ENCODE measurements at places on chromosomes 6 and 20. TPM values are rescaled to one million over a fixed set of nuclear protein-coding genes. Genes with fewer than 3 reads are reported as not detected.
A peak's percentile ranks its signal among the peaks of the same experiment; 100 is the strongest.

DNA sequence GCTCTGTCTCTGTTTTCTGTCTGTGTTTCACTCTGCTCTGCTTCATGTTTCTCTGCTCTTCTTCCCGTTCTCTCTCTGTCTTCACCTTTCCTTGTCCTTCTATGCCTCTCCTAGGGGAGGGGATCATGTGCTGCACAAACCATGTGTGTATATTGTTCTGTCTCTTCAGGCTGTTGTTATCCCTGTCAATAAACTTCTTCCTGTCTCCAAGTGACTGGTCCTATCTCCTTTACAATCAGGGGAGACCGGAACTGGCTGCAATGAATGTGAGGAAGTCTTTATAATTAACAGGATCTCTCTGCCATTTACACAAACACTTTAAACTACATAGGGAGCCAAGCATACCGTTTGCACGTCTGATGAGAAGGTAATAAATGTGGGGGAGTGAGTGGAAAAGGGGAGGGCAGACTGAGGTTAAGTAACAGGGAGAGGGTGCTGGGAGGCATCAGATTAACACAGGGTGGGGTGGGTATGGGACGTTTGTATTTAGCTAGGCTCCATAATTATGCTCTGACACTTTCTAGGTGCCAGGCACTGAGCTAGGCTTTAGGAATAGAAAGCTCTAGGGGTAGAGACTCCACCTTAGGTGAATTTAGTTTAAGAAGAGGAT lies 626.1 kb downstream of the DHX35 start:
- no peak for DNase-seq

- DNase-seq: no peak
Measured at GRCh38 chr6:150118627-150119026, 24.2 kb upstream of the PPP1R14C start.

- DNase-seq: no peak
Measured at GRCh38 chr20:24825591-24825990, 123.5 kb upstream of the CST7 start.

GRCh38 chr6:1004885-1005630 lies 306.8 kb upstream of the FOXQ1 start:
- DNase-seq: no peak

DNA sequence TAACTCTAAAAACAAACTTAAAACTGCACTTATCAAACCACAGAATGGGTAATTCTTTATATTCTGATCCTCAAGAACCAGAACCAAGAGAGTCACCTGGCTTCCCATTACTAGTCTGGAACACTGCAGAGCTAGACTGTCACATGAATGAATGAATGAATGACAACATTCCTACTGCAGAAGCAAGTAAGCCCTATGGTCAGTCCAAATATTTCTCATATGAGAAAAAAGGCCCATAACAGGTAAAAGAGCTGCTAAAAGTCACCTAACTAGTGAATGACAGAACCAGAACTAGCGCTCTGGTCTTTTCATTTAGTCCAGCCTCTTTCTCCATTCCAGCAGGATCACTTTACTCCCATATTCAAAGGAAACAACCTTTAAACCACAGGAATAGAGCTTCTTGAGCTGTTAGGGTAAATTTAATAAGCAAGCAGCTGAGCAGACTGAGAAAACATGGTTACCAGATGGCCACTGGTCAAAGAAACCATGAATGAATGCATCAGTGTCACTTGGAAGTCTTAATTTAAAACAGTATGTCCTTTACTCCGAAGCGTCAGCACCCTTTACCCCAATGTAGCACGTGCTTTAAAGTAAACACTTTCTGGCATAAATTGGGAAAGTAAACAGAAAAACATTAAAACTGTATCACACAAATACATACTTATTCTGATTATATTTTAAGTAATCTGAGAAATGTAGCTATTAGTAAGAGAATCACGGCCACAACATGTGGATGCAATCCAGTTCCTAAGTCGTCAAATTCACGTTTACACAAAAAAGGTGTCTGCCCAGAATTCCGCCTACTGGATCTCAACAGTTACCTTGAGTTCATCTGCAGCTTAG lies 1.4 kb downstream of the PREP start:
- DNase-seq: peak; percentile 7

GRCh38 chr20:21710863-21711431 lies 5.5 kb downstream of the PAX1 start:
- DNase-seq: no peak

- DNase-seq: no peak
Measured at GRCh38 chr20:58583586-58583985, 67.5 kb upstream of the STX16 start.

- no peak for DNase-seq
Measured at GRCh38 chr6:14656078-14656521, 538.5 kb downstream of the CD83 start.

GRCh38 chr6:140052736-140053729 lies 678.6 kb upstream of the CITED2 start:
- peak; percentile 38 for DNase-seq

DNA sequence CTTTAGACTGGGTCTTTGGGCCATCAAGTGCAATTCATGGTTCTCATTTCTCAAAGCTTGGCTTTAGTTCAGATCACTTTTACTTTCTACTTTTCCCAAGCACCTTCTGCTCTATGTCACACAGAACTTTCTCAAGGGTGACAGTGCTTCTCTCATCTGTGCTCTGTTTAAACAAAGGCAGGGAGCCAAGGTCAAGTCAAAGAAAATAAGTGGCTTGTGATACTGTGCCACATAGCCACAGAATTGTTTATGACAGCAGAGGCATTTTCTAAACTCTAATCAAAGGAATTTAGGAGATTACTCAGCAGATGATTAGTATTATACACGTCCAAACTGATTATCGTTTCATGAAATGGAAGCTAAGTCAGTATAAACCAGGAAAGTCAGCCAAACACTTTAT lies 348.0 kb downstream of the HDGFL1 start:
- DNase-seq: no peak

GRCh38 chr6:112178846-112179245 lies 75.5 kb downstream of the LAMA4 start:
- no peak for DNase-seq

GRCh38 chr6:167553736-167554119 lies 228.8 kb downstream of the TTLL2 start:
- DNase-seq: no peak

DNA sequence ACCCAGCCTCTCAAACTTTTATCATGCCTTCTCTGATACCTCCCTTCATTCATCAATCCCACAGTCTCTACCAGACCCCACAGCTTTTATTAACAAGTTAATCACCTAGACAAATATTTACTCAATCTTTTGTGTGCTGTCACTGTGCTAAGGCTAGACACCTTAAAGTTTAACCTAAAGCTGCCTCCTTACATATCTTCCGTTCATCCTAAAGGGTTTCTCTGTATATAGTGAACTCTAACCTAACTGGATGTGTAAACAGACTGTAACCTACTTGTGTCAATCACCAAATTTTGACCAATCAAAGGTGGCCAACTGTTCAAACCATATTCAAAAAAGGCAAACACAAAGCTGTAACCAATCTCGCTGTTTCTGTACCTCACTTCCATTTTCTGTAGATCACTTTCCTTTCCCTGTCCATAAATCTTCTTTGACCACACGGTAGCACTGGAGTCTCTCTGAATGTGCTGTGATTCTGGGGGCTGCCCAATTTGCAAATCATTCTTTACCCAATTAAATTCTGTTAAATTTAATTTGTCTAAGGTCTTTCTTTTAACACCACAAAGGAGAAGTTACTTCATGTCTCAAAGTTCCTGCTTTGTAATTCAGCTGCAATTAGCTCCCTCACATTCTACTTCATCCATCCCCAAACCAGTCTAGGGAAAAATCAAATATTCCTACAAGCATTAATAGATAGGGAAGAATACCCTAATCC lies 72.5 kb downstream of the ARHGAP18 start:
- DNase-seq: no peak

DNA sequence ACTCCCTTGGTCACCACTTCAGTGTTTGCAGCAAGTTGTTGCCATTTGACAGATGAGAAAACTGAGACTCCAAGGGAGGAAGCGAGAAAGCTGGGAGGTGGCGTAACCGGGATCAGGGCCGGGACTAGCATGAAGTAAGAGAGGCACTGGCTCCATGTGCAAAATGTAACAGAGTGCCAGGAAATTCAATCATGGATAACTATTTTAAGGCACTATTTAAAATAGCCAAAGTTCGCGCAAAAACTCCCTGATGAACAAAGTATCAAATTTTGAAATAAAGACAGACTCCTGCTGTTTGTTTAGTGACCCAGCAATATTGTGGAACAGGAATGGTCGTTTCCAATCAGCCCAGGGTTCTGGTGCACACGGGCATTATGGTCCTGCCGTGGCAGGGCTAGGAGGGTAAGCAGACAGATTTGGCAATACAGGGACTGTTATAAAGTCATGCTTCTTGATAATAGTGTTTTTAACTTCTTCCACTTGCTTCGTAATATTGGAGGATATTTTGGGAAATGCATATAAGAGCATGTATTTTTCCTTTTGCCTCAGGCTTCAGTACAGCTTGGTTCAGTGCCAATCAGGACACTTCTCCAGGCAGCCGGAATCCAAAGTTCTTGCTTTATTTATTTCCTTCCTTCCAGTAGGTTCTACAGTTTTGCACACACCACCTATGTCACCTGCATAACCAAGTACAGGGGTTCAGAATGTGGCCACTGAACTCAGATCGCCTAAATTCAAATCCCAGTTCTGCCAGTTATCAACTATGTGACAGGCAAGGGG lies 141.6 kb downstream of the EYA2 start:
- no peak for DNase-seq

GRCh38 chr20:48773837-48774418 lies 53.9 kb downstream of the PREX1 start:
- DNase-seq: no peak

DNA sequence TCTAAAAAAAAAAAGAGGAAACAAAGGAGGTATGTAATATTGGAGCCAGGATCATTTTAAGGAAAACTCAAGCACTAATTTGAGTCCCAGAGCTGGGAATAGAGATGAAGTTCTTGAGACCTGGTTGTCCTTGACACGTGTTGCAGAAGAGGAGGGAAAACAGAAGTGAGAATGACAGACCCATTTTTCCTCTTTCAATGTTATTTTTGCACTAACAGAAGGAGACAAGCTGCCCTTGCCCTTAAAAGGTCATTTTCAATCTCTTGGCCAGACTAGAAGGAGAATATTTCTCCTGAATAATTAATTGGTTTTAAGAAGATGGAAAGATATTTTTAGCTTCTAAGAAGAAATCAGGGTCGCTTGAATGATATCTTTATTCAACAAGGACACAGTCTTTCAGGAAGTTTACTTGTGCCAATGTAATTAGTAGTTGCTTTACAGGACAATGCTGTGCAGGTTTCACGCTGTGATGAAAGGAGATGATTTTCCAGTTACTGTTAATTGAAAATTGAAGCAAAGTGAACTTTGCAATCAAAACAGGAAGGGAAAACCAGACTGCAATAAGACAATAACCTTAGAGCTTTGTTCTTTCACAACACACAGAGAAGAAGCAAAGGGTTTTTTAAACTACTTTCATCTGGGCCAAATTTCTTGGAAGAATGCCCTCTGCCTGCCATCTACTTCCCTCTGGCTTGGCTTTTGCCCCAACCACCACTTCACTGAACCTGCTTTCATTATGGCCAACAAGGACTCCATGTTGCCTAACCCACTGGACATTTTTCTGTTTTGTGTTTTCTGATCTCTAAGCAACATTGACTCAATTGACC lies 107.8 kb upstream of the SHLD1 start:
- peak; percentile 14 for DNase-seq

DNA sequence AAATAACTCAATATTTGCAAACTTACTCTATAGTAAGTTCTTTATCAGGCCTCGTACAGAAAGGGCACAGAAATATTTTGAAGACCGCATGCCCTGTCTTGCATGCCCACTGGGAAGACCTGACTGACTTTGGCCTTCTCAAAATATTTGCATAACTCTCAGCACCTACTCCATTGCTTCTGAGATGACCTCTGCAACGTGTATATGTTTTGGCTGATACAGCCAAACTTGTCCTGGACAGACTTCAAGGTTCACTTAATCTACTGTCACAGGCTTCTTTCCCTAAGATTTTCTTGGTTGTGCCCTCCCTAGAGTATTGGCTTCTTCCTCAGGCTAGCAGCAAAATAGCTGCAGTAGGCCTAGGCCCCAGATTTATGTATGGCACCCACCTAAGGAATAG lies 21.5 kb upstream of the SERINC3 start:
- no peak for DNase-seq

GRCh38 chr6:161548713-161549296 lies 274.9 kb upstream of the AGPAT4 start:
- no peak for DNase-seq

- DNase-seq: peak; percentile 80
Measured at GRCh38 chr6:137697267-137697938, 169.7 kb upstream of the TNFAIP3 start.

GRCh38 chr6:131791476-131791875 lies 16.3 kb upstream of the ENPP1 start:
- no peak for DNase-seq

GRCh38 chr6:113732384-113732966 lies 124.7 kb upstream of the MARCKS start:
- DNase-seq: peak; percentile 19

- no peak for DNase-seq
Measured at GRCh38 chr20:40710603-40711002, 21.6 kb upstream of the MAFB start.

- DNase-seq: no peak
Measured at GRCh38 chr20:25007491-25008305, 15.1 kb upstream of the APMAP start.

GRCh38 chr6:134389129-134389528 lies 71.2 kb upstream of the SGK1 start:
- DNase-seq: no peak

DNA sequence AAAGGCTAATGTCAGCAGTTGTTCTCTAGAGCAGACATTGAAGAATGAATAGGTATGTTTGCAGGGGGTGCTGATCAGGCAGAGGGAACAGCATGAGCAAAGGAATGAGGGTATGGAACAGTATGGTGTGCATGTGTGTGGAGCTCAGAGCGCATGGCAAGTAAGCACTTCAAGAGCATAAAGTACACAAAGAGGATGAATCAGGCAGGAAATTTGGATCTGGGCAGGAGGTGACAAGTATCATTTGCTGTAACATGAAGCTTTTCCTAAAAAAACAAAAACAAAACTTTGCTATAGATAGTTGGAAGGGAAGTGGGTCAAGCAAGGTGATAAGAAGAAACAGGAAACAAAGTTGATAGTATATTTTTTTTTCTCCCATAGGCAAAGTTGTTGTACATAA lies 746.8 kb downstream of the HDGFL1 start:
- DNase-seq: no peak

- no peak for DNase-seq
Measured at GRCh38 chr6:3398755-3399696, 57.8 kb downstream of the SLC22A23 start.

PRR18 gene
- total RNA-seq: not detected

OXT gene
- total RNA-seq: not detected

TNFRSF21 gene
- 244 TPM for total RNA-seq

SLA2 gene
- total RNA-seq: not detected

TMEM217 gene
- total RNA-seq: 7.3 TPM

CFAP61 gene
- not detected for total RNA-seq

BTN2A1 gene
- 50.4 TPM for total RNA-seq

PSORS1C2 gene
- total RNA-seq: not detected

All from astrocyte (in vitro differentiated cells and primary cell).